ENCODE measurements at places on chromosomes 5 and 9.

DNA sequence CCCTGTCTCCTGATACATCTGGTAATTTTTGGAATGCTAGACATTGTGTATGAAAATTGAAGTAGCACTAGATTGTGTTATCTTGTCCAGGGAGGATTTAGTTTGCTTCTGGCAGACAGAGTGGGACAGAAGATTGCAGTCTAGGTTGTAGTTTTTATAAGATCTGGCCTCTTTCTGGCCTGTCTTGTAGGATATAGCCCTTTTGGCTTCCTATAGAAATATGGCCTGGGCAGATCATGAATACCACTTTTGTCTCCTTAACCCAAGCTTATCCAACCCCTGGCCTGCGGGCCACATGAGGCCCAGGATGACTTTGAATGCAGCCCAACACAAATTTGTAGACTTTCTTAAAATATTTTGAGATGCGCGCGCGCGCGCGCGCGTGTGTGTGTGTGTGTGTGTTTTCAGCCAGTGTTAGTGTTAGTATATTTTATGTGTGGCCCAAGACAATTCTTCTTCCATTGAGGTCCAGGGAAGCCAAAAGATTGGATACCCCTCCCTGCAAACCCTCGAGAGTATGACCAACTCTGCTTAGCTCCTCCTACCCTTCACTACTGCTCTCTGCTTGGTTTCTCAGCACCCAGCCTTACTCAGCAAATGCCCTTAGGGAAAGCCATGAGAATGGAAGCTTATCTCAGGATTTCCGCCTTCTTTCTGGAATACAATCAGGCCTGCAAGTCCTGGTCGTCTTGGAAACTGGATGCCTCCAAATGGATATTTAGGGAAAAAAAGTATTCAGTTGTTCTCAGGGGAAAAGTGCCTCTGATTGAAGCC lies 26.5 kb downstream of the ANKRD33B start:
- no peak for DNase-seq

GRCh38 chr9:103323699-103324098 lies 328.6 kb downstream of the CYLC2 start:
- DNase-seq: no peak

DNA sequence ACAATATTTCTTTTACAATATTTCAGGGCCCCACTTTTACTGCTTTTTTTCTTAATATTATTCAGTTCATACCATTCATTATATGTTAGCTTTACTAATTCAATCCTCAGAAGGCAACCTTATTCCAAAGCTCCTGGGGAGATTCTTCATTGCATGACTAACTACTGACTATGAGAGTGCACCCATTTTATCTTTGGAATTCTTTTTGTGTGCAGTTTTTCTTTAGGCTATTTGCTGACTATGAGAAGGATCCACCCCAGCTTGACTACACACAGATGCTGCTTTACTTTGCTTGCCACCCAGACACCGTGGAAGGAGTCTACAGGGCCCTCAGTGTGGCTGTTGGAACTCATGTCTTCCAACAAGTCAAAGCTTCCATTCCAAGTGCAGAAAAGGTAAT lies 56.9 kb upstream of the IL7R start:
- DNase-seq: no peak

DNA sequence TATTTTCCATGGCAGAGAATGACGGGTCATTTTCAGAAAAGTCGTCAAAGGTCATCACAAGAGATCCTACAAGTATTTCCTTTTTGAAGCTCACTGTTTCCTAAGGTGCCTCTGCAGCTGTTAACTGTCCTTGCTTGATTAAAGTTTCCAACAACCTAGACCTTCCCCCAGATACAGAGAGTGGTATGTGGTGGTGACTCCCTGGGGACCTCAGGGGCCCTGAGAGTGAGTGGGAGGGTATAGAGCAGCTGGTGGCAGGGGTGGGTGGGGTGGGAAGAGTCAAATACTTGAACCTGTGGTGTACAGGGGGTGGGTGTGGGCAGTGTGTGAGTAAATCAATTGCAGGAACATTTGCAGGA lies 1.6 kb upstream of the CD72 start:
- DNase-seq: no peak

GRCh38 chr9:5909976-5910375 lies 19.3 kb downstream of the MLANA start:
- no peak for DNase-seq

DNA sequence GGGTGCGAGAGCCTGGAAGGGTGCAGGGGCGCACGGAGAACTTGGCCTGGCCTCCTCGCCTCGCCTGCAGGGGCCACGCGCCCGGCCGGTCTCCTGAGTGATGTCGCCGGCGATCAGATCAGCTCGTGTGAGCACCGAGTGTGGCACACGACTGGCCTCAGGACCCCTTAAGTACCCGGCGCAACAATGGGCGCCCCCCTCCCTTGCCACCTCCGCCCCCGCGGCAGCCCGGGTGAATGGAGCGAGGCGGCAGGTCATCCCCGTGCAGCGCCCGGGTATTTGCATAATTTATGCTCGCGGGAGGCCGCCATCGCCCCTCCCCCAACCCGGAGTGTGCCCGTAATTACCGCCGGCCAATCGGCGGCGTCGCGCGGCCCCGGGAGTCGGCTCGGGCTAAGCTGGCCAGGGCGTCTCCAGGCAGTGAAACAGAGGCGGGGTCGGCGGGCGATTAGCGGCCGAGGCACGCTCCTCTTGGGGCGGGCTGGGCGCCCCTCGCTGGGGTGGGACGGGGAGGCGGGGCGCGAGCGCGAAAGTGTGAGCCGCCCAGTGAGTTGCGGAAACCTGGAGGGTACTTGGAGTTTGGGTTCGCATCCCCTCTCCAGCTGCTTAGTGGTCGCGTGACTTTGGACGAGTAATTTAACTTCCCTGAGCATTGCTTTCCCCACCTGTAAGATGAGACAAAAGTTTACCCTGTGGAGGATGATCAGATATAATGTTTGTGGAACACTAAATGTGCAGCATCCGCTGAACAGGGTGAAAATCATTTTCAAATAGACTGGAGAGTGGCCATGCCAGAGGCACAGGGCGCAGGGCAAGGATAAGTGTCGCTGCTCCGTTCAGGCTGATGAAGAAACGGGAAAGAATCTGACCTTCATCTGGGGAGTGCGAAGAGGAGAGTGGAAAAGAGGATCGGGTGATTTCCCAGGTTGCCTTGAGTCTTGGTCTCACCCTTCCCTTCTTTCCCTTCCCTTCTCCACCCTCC lies at the start of gene NEUROG1:
Gene NEUROG1 (minus strand): TSS at position 145 of the 982 bp plus-strand sequence. CDS start 274 bp downstream, outside the sequence.
- peak; percentile 72 for DNase-seq

- DNase-seq: no peak
Observed at GRCh38 chr5:39218482-39219402, 621 bp downstream of the FYB1 start.

- DNase-seq: no peak
Observed at GRCh38 chr5:130021876-130022275, 117.6 kb downstream of the CHSY3 start.

DNA sequence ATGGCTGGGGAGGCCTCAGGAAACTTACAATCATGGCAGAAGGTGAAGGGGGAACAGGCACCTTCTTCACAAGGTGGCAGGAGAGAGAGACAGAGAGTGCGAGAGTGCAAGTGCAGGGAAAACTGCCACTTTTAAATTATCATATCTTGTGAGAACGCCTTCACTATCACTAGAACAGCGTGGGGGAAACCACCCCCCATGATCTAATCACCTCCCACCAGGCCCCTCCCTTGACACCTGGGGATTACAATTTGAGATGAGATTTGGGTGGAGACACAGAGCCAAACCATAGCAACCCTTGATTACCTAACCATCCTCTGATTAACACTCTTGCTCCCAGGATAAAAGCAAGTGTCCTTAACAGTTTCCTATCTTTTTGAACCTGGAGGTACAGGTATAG lies 21.1 kb downstream of the ADAMTS19 start:
- no peak for DNase-seq

DNA sequence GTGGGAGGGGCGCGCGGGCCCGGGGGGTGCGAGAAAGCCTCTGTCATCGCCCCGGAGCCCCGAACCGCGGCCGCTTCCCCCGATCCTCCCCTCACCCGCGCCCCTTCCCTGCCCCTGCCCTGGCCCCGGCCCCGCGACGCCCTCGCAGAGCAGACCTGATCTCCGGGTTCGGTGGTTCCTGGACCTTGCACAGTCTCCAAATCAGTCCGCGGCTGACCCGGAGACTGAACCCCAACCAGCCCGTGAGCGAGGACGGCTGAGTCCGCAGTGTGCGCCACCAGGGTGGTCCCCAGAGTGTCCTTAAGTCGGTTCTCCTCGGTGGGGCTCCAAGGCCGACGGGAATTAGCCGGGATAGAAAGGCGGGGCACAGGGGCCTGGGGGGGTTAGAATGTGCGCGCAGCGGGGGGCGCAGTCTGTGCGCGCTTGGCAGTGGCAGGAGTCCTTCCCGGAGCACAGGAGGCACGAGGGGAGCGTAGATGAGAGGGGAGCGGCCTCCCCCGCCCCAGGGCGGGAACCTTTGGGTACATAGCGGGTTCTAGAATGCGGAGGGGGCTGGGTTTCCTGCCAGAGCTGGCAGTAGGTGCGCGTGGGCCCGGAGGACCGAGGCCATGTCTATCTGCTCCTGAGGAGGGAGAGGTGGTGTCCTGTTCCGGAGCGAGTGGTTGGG lies 779 bp downstream of the PKN3 start:
- peak; percentile 58 for DNase-seq

DNA sequence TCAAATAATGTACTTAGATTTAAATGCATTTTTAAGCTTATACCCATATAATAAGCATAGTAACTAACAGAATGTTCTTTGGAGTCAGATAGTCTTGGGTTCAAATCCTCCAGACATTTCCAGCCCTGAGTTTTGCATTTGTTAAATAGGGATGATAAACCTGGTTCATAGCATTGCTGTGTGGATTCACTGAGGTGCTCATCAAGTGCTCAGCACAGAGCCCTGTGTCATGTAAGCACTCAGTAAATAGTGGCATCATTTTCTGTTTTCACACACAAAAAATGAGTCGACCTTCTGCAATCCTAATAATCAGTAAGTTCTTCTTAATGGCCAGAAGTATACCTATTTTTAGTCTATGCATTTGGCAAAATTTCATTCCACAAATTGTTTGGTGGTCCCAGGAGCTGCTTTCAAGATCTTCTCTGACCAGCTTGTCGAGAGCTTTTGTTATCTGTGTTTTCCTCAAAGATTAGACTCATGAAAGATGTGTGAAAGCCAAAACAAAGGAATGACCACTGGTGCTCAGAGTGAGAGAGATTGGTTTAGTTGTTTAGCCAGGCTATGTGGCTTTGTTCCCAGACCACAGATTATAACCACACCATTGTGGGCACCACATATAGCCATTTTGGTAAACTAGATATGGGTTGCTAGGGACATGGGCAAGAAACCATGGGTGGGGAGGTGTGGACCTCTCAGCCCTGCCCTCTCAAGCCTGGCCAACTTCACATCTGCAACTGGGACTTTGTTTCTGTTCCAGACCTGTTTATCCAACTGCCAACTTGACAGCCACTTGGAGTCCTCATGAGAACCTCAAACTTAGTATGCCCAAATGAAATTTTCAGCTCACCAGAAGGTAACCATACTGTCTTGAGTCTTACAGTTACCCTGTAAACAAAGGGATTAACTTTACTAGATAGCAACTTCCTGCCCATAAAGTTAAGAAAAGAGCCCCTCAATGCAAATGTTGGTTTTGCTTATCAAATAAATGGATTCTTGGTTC lies 45.0 kb downstream of the DOCK8 start:
- DNase-seq: no peak
